ENCODE measurements at places on chromosomes 13 and 19.

- peak; percentile 100 for DNase-seq
Observed at GRCh38 chr19:44890366-44891015, 563 bp upstream of the TOMM40 start.

- peak; percentile 23 for DNase-seq
Observed at GRCh38 chr19:11737964-11738745, 591 bp downstream of the ZNF823 start.

GRCh38 chr19:10168386-10168948, 26.3 kb downstream of the DNMT1 start:
- DNase-seq, result no peak

DNA sequence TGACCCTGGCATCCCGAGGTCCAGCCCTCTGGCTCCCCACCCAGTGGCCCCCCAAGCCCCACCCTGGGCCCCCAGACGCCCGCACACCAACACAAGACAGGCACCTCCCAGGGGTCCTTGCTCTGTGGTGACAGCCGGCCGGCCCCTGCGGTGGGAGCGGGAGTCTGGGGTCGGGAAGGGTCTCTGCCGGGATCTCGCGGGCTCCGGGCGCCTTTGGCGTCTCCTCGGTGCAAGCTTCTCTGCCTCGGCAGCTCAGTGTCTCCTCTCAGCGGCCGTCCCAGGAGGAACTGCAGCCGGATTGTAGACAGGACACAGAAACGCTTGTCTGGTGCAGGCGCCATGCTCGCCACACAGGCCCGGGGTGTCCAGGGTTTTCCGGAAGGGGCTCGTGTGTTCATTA, 43.7 kb downstream of the TMEM255B start:
- DNase-seq, result no peak

DNA sequence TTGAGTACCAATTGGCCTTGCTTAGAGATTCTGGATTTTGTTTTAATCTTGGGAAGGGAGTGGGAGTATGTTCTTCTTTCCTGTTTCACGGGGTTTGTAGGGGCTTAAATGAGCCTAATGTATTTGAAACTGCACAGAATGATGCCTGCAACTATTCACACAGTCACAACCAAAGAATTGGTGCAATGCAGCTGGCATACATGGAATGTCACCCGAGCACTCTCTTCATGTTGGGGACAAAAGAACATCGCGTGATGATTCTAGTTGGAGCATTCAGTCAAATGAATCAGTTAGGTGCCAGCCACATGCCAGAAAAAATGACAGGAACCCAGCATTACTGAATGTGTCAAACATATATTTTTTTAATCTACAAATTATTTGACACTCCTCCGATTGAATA, 22.1 kb downstream of the STARD13 start:
- DNase-seq, result no peak

DNA sequence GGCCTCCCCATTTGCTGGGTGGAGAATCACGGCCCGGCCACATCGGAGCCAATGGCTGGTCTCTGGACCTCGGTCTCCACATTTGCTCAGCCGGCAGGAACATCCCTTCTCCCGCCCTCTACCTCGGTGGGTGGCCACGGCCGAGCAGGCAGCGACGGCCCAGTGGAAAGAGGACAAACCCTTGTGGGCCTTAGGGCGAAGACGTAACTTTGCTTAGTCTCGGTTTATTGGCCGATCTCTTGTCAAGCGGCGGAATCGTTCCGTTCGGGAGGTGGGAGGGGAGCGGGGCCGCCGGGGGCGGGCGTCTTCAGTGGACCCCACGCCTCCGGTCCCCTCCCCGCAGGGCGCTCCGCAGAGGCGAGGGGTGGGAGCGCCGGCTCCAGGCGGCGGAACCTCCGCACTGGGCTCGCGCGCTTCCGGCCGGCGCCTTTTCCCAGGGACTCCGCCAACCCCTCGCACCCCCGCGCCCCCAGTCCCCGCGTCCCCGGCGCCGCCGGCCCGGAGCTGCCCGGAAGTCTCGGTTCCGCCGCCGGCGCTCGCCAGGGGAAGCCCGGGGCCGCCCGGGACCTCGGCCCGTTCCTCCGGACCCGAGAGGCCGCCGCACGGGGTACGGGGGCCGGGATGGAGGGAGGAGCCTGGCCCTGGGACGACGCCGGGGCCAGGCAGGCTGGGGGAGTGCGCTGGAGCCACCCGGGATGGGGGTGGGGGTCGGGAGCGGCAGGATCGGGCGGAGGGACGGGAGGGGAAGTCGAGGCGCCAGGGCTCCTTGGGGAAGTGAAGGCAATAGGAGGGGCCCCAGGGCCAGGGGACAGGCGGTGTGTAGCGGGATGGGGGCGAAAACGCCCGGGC, at the start of gene ZNF580:
Gene ZNF580 (plus strand): TSS at position 426 of the 849 bp plus-strand sequence. CDS start 1,507 bp downstream, outside the sequence.
- DNase-seq, result peak; percentile 72

DNA sequence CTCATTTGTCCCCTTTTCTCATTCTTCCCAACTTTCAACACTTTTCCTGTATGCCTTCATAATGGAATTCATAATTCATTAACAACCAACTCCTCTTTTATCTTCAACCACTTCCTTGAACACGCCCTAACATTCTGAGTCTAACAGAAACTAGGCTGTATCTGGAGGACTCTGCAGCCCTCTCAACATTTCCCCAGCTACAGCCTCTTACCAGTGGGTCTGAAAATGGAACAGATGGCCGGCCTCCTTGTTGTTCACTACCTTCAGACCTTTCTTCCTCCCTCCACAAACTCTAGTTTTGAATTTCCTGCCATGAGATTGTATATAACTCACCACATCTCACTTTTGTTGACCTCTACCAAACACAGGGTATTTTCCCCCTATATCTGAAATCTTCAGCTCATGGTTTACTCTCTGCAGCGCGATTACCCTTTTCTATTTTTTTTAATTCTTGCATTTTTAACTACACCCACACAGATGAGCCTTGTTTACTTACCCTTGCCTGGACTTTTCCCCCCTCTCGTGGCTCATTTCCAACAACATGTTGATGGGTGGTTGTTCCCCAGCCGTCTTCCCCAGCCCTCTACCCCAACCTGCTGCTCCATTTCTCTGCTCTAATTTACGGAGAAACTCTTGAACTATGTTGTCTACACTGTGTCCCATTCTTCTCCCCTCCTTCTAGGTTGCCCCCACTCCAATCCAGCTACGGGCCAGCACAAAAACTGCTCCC, 846 bp downstream of the ZNF790 start:
- DNase-seq, result no peak

DNA sequence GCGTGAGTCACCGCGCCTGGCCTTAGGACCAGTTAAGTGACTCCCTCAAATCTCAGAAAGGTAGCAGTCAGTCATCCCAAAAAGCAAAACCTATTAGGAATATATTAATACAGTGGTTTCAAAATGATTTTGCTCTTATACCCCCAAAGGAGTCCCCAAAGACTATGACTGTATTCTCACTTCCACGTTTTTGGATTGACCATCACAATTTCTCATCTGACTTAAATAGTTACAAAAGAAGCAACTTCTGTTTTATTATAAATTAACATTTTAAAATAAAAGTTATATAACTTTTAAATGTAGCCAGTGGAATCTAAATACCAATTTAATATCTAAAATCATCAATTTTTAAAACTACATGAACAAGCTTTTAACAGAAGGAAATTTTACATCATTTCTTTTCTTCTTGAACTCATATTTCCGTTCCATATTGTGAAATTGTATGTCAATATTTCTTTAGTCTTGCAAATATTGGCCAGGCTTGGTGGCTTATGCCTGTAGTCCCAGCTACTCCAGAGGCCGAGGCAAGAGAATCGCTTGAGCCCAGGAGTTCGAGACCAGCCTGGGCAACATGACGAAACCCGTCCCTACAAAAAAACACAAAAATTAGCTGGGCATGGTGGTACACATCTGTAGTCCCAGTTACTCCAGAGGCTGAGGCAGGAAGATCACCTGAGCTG, 1.5 kb upstream of the SPART start:
- DNase-seq, result no peak

DNA sequence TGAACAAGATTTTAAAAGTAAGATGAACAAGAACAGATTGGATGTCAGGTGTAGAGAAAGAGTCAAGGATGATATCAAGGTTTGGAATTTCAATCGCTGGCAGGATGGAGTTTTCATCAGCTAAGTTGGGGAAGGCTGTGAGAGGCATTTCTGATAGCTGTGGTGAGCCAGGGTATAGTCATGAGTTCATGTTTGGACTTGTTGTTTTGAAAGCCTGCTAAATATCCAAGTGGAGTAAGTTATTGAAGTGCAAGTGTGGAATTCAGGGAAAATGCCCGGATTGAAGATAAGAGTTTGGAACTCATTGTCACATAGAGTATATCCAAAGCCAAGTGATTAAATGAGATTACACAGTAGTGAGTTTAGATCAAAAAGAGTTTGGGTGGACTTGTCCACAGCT, 11.0 kb upstream of the EPSTI1 start:
- no peak for DNase-seq

- DNase-seq, result no peak
Observed at GRCh38 chr13:25292301-25292700, 5.0 kb upstream of the MTMR6 start.

- DNase-seq, result no peak
Observed at GRCh38 chr13:83215627-83216026, 666.6 kb downstream of the SLITRK1 start.

GRCh38 chr13:32426990-32427851, 709 bp downstream of the N4BP2L1 start:
- peak; percentile 56 for DNase-seq

GRCh38 chr13:51912511-51913225, 50.9 kb downstream of the CCDC70 start:
- no peak for DNase-seq

- DNase-seq, result no peak
Observed at GRCh38 chr19:27966390-27966816, 1246.5 kb downstream of the UQCRFS1 start.

DNA sequence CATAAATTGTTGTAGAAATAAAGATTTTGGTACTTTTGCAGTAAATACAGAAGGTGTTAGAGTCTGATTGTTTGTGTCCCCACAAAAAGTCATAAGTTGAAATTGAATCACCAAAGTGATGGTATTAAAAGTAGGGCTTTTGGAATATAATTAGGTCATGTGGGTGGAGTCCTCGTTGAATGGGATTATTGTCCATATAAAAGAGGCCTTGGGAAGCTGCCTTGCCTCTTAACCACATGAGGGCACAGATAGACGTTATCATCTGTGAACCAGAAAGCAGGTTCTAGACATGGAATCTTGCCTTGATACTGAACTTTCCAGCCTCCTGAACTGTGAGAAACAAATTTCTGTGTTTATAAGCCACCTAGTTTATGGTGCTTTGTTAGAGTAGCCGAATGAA, 186.8 kb downstream of the PRR20E start:
- no peak for DNase-seq

DNA sequence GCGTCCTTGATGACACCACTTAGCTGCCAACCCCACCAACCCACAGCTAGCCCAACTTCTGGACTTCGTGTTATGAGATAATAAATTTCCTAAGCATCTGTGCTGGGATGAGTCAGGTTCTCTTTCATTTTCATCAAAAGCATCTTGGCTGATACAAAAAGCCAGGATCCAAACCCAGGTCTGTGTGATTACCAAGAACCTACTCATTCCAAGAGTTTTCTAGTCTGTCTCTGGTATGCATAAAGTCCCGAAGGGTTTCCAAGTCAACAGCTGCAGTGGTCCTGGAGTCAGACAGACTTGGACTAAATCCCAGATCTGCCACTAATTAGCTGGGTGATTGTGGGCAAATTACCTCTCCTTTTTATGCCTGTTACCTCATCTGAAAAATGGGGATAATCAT, 55.5 kb upstream of the SERP2 start:
- DNase-seq, result no peak

GRCh38 chr13:41212881-41213280, 18.5 kb upstream of the KBTBD7 start:
- no peak for DNase-seq

- no peak for DNase-seq
Observed at GRCh38 chr19:36266375-36266961, 51.6 kb downstream of the ZNF146 start.

DNA sequence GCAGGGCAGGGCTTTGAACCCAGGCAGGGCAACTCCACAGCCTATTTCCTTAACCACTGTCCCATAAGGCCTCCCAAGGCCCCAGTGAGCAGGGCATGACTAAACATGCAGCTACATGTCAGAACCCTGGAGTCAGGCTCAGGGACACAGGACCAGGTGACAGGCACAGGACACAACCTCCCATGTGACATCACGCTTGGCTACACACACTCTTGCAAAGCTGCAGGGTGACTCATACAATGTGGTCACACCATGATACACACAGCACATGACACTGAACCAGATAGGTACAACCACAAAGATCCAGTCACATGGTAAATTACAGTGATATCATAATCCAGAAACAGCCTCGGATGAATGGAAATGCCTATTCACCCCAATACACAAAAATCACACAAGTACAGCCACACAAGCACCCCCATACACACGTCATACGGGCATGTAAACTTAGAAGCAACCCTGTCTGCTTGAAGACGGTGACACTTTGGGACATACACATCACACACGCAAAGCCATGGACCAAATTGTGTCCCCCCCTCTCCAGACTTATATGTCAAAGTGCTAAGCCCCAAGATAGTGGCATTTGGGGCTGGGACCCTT, 14.5 kb downstream of the KLK4 start:
- DNase-seq, result no peak

- DNase-seq, result no peak
Observed at GRCh38 chr13:103965506-103966243, 899.5 kb upstream of the SLC10A2 start.

DNA sequence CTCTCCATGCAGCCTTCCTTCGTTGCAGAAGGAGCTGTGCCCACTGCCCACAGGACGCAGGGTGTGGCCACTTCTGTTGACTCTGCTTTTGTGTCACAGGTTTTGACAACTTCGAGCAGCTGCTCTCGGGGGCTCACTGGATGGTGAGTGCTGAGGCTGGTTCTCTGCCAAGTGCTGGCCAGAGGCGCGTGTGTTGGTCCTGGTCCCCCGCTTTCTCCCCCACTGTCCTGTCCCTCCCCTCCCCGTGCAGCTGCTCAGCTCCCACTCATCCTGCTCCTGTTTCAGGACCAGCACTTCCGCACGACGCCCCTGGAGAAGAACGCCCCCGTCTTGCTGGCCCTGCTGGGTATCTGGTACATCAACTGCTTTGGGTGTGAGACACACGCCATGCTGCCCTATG, 10.6 kb upstream of the PDCD2L start:
- no peak for DNase-seq

GRCh38 chr13:74221752-74222151, 87.5 kb upstream of the KLF12 start:
- no peak for DNase-seq

DNA sequence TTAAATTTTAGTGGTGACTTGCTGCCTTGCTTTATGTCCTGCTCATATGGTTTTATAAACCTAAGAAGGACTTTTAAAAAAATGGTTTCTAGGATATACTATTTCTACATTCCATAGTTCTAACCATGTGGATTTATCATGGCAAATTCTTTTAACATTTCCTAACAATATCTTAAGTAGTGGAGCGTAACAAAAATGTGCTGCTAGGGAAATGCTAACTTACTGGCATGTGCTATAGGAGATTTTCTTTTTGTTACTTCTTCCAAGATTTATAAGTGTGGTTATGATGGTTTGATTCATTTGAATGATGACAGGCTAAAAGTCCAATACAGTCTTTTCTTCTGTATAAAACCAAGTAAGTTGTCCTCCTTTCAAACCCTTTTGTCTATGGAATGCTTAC, 713.7 kb downstream of the SLITRK1 start:
- DNase-seq, result no peak

GRCh38 chr13:99303863-99304521, 3.2 kb downstream of the GPR183 start:
- peak; percentile 37 for DNase-seq

GRCh38 chr13:25384758-25385410, 13.1 kb downstream of the ATP8A2 start:
- DNase-seq, result no peak
